ENCODE measurements at places on chromosomes 16 and 17.

DNA sequence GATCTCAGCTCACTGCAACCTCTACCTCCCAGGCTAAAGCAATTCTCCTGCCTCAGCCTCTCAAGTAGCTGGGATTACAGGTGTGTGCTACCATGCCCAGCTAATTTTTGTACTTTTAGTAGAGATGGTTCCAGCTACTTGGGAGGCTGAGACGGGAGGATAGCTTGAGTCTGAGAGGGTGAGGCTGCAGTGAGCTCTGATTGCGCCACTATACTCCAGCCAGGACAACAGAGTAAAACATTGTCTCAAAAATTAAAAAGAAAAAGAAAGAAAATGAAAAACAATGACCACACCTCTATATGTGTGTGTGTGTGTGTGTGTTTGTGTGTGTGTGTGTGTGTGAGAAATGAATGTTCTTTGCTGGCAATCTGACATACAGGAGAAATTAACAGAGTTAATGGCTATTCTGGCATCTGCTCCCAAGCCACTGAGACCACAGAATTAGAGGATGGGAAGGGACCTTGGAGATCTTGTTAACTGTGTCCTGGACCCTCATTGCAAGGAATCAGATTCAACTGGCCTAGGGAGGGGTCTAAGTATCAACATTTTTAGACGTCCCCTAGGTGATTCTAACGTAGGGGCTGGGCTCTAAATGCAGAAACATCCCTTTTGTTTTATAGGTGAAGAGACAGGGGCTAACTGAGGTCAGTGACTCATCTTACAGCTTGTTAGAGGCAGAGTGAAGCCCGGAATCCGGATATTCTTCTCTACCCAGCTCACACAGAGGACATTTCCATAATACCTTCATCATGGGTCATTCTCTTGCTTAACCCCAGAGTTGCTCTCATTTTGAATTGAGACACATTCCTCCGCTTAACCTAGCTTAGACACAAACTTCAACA lies 16.4 kb upstream of the MARCHF10 start:
- DNase-seq: no peak

DNA sequence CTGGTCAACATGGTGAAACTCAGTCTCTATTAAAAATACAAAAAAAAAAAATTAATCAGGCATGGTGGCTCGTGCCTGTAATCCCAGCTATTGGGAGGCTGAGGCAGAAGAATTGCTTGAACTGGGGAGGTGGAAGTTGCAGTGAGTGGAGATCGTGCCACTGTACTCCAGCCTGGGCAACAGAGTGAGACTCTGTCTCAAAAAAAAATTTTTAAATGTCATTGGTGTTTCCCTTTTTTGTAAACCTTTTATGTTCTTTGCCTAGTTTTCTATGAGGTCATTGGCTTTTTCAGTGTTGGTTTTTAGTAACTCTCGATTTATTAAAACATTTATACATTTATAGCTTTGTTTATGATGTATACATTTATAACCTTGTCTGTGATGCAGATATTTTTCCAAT lies 18.2 kb downstream of the NLRC5 start:
- no peak for DNase-seq

DNA sequence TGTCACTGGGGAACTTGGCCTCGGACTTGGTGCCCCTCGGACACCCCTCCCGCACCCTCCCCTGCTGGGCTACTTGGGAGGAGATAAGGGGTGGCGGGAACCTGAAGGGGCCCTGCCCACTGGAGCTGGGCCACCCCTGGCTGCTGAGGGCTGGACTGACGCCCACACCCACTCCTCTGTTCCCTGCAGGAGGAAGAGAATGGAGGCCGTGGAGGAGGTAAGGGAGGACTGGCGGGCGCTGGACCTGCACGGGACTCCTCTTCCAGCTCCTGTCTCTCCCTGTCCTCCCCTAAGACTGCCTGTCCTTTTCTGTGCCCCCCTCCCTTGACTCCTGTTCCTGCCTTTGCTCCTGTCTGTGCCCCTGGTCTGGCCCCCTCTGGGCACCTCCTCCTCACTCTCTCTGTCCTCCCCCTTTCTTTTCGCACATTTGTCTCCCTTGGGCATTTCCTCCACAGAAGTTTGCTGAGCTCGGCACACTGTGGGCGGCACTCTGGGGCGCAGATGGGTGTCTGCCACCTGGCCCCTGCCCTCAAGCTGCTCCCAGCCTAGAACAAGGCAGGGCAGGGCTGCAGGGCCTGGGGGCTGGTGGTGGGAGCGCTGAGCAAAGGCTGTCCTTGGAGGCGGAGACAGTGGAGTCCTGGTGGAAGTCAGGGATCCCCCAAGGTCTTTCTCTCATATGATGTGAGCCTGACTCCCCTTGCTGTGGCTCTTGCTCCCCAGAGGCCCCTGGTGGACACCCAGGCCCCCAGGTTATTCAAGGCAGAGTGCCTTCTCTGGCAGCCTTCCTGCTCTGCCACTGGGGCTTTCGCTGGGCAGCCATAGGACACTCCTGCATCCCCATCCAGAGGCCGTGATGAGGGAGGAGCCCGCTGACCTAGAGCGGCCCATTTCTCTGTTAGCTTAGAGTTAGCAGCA lies 32.7 kb downstream of the ARHGAP23 start:
- DNase-seq: no peak

DNA sequence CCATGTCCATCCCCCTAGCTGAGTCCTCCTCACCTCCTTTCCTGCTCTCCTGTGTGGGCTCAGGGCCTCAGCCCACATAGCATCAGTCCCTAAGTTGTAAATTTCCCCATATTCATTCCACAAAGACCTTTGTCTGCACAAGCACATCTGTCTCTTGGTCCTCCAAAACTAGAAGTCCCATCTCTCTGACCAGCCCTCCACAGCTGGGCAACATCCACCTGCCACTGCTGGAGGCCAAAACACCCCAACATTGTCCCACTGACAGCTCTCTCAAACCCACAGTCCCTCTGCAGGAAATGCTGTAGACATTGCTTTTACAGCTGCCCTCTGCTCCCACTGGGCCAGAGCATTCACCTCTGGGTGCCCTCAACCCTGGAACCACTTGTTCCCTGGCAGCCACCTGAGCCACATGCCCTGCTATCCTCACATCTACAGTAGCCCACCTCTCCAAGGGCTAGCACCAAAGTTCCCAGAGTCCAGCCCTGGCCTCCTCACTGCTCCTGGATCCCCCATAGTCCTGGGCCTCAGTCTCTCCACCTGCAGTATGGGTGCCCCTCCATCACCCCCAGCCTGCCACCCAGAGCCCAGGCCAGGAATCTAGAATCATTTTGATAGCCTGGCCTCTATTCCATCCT lies 1722.7 kb downstream of the TP53TG3F start:
- DNase-seq: no peak

DNA sequence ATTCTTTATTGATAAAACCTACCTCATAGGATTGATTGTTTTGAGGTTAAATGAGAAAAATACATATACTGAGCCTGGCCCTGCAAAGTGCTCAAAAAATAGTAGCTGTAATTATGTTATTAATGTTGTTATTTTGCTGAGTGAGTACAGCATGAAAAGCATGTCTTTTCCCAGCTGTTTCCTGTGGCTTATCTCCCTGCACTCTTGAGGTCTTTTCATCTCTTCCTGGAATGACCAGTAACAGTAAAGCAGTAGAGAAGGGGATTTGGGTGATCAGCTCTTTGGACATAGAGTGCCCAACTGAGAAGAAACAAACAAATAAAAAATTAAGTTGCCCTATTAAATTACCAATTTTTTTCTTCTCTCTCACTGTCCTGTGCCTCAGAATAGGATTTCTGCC lies 53.7 kb downstream of the NFAT5 start:
- DNase-seq: no peak

- no peak for DNase-seq
Measured at GRCh38 chr16:814974-815373, 14.4 kb upstream of the GNG13 start.

DNA sequence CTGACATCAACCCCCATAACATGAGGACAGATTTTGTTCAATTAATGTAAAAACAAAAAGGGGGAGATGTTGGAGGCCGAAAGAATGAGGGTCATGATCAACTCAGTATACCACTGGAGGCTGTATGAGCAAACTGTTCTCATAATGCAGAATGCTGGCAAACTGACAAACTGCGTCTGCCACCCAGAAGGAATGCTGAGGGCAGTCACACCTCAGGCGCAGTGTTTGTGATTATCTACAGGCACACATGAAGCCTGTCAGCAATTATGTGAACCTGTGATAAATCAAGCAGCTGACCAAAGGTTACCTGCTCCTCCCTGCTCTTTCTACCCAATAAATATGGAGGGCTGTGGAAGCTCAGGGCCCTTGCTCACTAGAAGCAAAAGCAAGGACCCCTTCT lies 27.3 kb downstream of the CD300LG start:
- DNase-seq: no peak

GRCh38 chr16:16018705-16019104 lies 69.3 kb downstream of the ABCC1 start:
- no peak for DNase-seq

DNA sequence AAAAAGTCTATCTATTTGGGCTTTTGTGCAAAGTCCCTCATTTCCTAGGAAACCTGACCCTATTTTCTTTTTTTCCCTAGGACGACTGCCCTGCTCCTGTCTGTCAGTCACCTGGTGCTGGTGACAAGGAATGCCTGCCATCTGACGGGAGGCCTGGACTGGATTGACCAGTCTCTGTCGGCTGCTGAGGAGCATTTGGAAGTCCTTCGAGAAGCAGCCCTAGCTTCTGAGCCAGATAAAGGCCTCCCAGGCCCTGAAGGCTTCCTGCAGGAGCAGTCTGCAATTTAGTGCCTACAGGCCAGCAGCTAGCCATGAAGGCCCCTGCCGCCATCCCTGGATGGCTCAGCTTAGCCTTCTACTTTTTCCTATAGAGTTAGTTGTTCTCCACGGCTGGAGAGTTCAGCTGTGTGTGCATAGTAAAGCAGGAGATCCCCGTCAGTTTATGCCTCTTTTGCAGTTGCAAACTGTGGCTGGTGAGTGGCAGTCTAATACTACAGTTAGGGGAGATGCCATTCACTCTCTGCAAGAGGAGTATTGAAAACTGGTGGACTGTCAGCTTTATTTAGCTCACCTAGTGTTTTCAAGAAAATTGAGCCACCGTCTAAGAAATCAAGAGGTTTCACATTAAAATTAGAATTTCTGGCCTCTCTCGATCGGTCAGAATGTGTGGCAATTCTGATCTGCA lies 12.9 kb downstream of the TMEM98 start:
- no peak for DNase-seq

DNA sequence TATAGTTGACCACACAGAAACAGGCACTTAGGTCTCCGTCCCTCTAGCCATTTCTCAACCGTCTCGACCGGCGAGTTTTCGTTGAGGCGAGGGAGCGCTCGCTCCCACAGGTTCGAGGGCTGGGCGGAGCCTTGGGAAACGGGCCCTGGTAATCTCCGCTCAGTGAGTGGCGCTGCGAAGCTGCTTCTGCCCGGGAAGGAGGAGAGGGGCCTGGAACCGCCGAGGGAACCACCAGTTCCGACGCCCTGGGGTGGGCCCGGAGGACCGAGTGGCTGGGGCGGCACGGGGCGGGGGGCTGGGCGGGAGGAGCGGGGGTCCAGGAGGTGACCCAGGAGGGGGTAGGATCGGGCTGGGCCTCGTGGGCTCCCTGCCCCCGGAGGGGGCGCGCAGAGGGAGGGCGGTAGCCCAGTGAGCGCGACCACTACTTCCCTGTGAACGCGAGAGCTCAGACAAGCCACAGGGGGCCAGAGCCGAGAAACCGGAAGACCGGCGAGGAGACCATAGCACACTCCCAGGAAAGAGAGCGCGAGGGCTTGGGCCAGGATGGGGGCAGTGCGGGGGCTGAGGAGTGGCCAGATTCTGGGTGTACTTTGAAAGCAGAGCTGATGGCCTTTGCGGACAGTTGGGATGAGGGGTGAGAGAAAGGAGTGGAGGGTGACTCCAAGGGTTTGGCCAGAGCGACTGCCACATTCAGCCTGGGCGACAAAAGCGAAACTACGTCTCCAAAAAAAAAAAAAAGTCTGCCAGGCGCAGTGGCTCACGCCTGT lies 29.9 kb upstream of the ARL4D start:
- DNase-seq: peak; percentile 49
